ENCODE measurements at places on chromosomes 12 and 14.

- DNase-seq, result peak; percentile 13
These were observed 435 bp downstream of the FOXM1 start for GRCh38 chr12:2876431-2877046.

DNA sequence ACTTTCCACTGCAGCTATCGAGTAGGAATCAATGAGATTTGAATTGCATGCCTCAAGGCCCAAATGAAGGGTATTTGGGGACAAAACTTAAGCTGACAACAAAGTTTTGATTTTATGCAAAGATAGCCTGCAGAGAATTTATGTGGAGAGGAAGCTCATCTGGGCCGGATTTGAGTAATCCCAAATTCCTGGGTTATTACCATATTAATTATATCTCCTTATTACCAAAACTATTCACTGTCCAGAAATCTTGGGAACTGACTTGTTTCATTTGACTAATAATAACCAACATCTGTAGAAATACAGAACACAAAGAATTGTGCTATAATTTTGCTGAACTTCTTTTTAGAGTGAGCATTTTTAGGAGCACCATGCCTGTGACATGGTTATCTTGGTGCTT, 70.4 kb downstream of the KITLG start:
- no peak for DNase-seq

DNA sequence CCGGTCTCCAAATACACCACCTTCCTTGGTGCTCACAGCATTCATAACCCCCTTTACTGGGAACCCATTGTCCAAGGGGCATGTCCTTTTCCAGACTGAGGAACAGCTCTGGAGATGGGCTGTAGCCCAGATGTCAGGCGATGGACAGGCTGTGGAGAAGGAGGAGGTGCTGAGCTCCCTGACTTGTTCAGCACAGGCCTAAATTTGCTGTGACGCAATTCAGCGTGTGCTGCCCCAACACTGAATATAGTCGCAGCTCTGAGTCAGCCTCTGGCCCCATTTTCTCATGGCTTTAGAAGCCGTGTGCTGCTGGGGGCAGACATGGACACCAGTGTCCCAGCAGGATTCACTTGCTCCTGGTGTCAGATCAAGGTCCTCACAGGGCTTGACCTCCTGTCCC, 269.1 kb downstream of the EMP1 start:
- DNase-seq, result no peak

DNA sequence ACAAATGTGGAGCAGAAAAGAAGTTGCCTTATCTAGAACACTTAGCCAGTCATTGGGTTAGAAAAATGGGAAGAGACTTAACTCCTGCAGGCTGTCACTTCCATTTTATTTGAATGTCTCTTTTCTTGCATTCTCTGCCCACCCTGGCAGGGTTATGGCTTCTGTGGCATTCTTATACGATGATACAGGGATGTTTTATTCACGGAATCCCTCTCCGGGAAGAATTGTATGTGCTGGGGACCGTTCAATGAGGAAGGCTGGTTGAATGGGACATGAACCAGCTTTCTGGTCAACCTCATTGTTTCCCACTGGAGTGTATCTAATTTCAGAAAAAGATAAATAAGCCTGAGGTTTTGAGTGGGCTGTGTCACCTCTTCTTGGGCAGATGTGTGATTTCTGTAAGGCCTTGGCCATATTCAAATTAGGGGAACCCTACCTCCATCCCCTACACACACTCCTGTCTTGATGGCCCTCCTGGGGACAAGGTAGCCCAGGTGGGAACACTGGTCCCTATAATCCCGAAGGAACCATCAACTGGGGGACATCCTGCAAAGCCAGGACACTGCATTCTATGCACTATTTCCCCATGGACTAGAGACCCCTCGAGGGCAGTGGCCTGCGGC, 174.8 kb upstream of the GSC start:
- DNase-seq, result no peak

GRCh38 chr12:8078916-8079315, 3.2 kb upstream of the NECAP1 start:
- no peak for DNase-seq

Data from CD4-positive, alpha-beta T cell treated with Interleukin-21 for 1 hour (primary cell).